ENCODE measurements at places on chromosomes 1 and 21.
A peak's percentile ranks its signal among the peaks of the same experiment; 100 is the strongest.

GRCh38 chr1:60740154-60740553, 342.2 kb upstream of the NFIA start:
- no peak for DNase-seq

GRCh38 chr1:25643929-25644328, 27.3 kb downstream of the MAN1C1 start:
- DNase-seq: no peak

- no peak for DNase-seq
Observed at GRCh38 chr1:23594149-23594907, 35.0 kb upstream of the ID3 start.

GRCh38 chr1:67850611-67851075, 17.4 kb upstream of the GNG12 start:
- DNase-seq: peak; percentile 68
